Hippocampal formation (tissue), 2 donors: ENCODE measurements at places on chromosomes 2 and 18.

DNA sequence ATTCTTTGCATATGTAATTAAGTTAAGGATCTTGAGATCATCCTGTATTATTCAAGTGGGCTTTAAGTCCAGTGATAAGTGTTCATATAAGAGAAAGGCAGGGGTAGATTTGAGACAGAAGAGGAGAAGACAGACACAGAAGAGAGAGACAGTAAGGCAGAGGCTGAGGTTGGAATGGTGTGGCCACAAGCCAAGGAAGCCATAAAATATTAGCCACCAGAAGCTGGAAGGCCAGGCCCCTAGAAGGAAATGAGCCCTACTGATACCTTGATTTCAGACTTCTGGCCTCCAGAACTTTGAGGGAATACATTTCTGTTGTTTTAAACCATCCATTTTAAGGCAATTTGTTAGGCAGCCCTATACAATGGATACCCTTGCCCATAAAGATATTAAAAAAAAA is 66.9 kb upstream of the DLX2 start:
- DNase-seq: no peak

DNA sequence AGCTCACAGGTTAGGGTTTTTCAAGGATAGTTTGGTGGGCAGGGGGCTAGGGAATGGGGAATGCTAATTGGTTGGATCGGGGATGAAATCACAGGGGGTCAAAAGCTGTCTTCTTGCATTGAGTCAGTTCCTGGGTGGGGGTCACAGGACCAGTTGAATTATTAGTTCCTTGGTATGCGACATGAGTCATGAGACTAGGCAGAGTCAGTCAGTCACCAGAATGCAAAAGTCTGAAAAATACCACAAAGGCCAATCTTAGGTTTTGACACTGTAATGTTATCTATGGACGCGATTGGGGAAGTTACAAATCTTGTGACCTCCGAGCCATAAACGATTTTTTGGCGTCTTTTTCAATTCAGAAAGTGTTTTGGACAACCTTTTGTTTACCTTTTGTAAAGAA is 101.2 kb downstream of the ZNF519 start:
- DNase-seq: no peak

- no peak for DNase-seq
Observed at GRCh38 chr2:128424406-128425171, 105.9 kb upstream of the HS6ST1 start.

GRCh38 chr2:207950063-207950760 is 75.1 kb downstream of the PLEKHM3 start:
- DNase-seq: no peak

DNA sequence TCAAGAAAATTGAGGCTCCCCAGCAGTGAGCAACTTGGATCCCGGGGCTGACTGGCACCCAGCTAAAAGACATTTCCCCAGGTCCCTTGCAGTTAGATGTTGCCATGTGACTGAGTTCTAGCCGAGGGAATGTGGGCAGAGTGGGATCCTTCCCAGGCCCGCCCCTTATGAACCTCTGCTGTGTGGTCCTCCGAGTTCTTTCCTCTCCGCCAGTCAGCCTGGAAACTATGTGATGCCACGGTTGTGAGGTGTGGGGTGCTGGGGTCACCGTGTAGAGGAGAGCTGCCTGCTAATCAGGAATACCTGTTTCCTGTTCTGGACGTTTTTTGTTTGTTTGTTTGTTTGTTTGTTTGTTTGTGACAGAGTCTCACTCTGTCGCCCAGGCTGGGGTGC is 45.5 kb downstream of the TMEM37 start:
- no peak for DNase-seq

GRCh38 chr18:365651-366050 is 97.8 kb upstream of the THOC1 start:
- no peak for DNase-seq

DNA sequence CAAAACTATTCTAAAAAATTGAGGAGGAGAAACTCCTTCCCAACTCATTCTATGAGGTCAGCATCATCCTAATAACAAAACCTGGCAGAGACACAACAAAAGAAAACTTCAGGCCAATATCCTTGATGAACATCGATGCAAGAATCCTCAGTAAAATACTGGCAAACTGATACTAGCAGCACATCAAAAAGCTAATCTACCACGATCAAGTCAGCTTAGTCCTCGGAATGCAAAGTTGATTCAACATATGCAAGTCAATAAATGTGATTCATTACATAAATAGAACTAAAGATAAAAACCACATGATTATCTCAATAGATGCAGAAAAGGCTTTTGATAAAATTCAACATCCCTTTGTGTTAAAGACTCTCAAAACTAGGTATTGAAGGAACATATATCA is 63.1 kb downstream of the EHBP1 start:
- DNase-seq: no peak

- no peak for DNase-seq
Observed at GRCh38 chr2:7530001-7530400, 612.8 kb downstream of the RNF144A start.

DNA sequence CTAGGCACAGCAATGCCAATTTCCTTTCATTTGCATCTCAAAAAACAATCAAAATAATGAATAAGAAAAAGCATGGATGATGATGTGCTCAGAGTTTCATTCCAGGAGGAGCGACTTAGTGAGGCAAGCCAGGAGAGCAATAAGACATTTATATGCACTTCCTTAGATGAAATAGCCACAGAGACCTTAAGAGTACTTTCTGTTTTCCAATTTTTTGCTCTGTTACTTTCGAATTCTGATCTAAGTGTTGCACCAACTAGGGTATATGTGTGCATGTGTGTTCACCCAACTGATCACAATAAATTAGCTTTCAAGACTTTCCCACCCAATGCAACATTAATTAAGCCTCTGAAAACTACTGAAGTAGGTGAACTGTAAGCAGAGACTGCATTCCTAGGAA is 709 bp downstream of the RAB27B start:
- DNase-seq: no peak

DNA sequence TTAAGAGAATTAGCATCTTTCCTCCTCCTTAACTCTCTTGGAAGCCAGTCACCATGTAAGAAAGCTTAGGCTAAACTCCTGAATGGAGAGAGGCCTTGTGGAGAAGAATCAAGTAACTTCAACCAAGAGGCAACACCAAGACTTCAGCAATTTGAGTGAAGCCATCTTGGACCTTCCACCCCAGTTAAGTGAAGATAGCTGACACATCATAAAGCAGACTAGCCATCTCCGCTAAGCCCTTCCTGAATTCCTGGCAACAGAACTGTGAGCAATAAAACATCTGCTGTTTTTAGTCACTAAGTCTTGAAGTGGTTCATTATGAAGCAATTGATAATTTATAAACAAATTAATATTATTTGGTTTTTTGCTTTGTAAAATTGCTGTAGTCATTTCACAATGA is 1.5 kb upstream of the ZNF397 start:
- DNase-seq: no peak

DNA sequence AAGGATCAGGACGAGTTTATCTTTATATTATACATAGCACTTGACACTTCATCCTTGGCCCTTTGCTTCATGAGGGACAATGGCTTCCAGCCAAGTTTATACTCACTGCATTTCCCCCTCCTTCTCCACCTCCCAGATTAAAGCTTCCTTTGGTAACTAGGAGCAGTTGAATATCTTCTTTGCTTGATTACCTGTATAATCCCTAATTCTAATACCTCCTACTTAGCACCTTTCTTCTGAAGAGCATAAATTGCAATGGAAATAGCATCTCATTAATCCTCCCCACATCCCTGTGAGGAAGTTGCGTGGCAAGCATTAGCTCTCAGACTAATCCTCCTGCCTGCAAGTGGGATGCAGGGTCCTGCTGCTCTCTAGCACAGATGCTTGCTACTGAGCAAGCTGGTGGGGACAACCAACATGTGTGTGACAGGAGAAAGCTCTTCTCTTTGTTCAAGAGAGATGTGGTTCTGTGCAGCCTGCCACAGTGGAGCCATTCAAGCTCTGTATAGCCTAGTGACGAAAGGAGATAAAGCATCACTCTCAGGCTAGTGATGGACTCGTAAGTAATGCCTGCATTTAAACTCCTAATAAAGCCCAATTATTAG is 19.1 kb downstream of the KLHL14 start:
- DNase-seq: no peak

- DNase-seq: no peak
Observed at GRCh38 chr2:160039166-160039903, 23.1 kb downstream of the PLA2R1 start.

GRCh38 chr2:234165421-234165820 is 114.9 kb downstream of the SPP2 start:
- no peak for DNase-seq

DNA sequence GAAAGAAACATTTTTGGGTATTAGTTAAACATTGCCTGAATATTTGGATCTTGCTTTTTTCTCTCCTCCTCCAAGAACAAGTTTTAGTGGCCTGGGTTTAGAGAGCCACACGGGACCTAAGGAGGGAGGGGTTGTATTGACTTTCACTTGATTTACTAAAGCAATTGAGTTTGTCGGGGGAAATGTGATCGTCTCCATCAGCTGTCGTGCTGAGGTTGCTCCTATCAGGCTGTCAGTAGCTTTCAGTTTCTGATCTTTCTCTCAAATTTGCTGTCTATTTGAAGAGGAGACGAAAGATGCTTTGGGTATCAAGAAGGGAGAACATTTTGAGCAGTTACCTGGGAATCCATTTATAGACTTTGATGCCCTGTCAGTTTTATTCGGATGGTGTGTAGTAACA is 106.0 kb downstream of the SETBP1 start:
- no peak for DNase-seq

DNA sequence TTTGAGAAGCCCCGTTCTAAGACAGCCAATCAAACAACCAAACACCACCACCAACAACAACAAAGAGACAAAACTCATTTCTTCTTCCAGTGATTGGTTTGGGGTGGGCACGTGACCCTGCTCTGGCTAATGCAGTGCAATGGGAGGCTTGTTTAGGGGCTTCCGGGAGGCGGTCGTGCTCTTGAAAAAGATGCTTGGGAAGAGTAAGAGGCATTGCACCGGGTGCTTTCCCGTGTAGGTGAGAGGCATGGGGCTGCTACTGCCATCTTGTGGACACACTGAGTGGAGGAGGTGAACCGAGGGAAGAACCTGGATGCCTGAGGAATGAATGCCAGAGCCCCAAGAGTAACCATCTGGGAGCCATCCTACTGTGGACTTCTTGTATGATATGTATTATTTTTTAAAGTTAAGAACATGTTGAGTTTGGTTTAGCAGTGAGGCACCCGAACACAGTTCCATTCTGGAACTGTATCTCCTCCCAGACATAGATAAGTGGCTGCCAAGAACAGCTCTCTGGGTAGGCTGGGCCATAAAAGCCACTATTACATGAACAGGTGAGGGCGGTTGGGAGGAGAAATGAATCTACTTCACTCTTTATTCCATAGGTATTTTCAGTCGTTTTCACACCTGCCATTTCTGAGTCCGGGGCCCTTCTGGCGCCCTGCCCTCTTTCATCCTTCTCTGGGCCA is 19.1 kb upstream of the ARHGAP25 start:
- DNase-seq: no peak

DNA sequence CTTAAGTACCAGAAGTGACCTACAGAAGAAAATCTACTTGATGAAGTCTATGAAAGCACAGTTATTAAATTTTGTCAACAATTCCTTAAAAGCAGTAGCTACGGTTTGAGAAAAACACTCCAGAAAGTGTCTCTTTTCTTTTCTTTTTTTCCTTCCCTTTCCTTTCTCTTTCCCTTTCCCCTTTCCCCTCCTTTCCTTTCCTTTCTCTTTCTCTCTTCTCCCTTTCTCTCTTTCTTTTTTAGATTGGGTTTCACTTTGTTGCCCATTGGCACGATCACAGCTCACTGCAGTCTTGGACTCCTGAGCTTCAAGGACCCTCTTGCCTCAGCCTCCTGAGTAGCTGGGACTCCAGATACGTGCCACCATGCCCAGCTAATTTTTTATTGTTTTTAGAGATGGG is 2.6 kb upstream of the ALMS1 start:
- DNase-seq: no peak

GRCh38 chr2:208285853-208286252 is 19.8 kb downstream of the PIKFYVE start:
- no peak for DNase-seq

- no peak for DNase-seq
Observed at GRCh38 chr2:47035615-47036488, 119.3 kb downstream of the STPG4 start.

GRCh38 chr2:144307711-144308110 is 212.2 kb downstream of the ZEB2 start:
- no peak for DNase-seq

GRCh38 chr18:13452871-13453680 is 234.5 kb downstream of the LDLRAD4 start:
- no peak for DNase-seq

DNA sequence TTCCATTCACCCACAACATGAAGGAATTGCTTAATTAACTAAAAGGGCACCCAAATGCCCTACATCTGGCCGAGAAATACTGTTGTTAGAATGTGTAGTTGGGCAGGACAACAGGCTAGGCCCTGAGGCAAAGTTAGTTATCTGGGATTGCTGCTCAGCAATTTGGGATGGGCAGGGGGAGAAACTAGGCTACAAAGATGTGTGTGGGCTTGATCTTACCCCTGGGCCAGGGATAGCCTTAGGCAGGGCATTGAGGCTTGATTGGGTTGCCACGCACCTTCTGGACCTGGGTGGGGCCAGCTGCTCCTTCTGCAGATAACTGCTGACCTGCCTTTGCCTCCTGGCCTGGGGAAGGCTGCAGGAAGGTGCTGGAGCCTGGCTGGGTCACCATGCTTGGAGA is 9.4 kb downstream of the IL18RAP start:
- no peak for DNase-seq

DNA sequence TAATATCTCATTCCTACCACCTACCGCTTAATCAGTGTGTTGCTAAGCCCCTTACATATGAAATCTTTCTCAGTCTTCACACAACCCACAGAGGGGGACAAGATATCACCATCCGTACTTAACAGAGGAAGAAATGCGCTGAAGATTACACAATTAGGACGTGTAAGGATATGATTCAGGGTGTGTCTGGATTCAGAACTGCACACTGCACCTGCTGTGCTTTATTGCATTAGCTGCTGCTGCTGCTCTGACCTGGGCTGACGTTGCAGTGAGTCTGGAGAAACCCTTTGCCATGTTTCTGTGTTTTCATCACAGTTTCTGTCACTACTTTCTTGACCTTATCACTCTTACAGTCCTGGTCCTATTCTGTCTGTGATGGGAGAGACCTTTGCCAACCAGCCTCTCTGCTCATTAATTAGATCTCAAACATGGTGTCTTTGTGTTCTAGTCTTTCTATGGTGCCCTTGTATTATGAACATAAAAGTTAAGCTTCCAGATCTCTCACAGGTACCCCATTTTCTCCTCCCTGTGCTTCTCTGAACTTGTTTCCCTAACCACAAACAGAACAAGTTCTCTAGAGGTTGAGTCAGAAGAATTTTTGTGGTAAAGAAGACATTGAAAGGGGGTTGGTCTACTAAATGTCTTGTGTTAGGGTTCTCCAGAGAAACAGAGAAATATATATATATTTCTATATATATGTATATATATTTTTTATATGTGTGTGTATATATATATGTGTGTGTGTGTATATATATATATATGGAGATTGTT is 92.9 kb upstream of the CYP1B1 start:
- no peak for DNase-seq

- DNase-seq: no peak
Observed at GRCh38 chr2:82599021-82599420, 1860.1 kb downstream of the SUCLG1 start.
